ENCODE measurements at places on chromosomes 1 and 21.
A peak's percentile ranks its signal among the peaks of the same experiment; 100 is the strongest.

DNA sequence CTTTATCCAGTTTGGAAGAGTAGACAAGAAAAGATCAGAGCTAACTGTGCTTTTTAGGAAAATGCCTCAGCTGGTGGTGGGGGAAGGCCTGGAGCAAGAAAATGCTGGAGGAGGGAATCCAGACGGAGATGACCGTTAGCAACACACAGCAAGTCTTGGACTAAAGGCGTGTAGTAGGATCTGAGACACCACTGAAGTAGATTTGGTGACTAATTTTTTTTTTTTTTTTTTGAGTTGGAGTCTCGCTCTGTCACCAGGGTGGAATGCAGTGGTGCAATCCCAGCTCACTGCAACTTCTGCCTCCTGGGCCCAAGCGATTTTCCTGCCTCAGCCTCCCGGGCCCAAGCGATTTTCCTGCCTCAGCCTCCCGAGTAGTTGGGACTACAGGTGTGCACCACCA lies 41.2 kb downstream of the LPAR3 start:
- H3K27ac ChIP-seq, result peak overlapping the region; percentile 49
- DNase-seq, result no peak
- H3K4me3 ChIP-seq, result no peak overlapping the region
- H3K4me1 ChIP-seq, result peaks cover 17% of the 10 kb centered on the region

GRCh38 chr1:172406968-172407367 lies 13.5 kb upstream of the C1orf105 start:
- no peak overlapping the region for H3K4me3 ChIP-seq
- no peak for DNase-seq
- no peaks in the 10 kb centered on the region for H3K36me3 ChIP-seq
- peaks cover 1% of the 10 kb centered on the region for H3K4me1 ChIP-seq
- no peak overlapping the region for H3K27ac ChIP-seq
- no peaks in the 10 kb centered on the region for H3K27me3 ChIP-seq

- H3K4me3 ChIP-seq, result no peak overlapping the region
- DNase-seq, result no peak
- no peak overlapping the region for H3K27ac ChIP-seq
- H3K4me1 ChIP-seq, result peaks cover 2% of the 10 kb centered on the region
Measured at GRCh38 chr1:97186381-97186780, 464.8 kb downstream of the PTBP2 start.

DNA sequence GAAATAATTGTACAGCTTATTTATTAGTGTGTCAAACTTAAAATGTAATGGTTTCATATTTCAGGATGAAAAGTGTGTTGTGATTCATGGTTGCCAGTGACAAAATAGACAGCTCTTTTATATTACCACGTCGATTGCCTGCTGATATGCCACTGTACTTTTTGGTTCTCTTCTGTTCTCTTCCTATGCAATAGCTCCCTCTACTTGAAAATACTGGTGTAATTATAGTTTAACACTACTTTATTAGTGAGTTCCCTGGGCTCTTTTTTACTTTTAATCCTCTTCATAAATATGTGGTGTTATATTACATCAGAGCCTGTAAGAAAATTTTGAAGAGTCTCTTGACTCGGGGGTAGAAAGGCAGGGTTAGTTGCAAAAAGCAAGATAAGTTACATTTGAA lies 111.3 kb downstream of the PATJ start:
- H3K4me3 ChIP-seq, result no peak overlapping the region
- no peaks in the 10 kb centered on the region for H3K4me1 ChIP-seq
- no peak overlapping the region for H3K27ac ChIP-seq
- no peak for DNase-seq
